HCEC 1CT (cell line): ENCODE measurements at places on chromosomes 13 and 19.

DNA sequence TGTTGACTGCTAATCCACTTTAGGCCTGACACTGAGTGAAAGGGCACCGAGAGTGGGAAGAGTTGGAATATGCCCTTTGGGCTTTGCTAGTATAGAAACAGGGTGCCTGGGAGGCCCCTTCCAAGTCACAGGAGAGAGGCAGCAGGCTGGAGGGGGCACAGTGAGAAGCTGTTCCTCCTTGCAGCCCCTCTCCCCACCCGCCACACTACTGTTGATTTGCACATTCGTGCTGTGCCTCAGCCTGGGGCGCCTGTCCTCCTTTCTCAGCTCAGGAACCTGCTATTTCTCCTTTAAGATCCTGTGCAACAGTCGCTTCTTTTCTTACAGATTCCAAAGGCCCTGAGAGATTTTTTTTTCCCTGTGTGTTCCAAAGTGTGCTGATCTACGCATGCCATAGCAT is 2.8 kb upstream of the B3GLCT start:
- DNase-seq: no peak

GRCh38 chr19:36172852-36173251 is 20.6 kb upstream of the COX7A1 start:
- DNase-seq: no peak

DNA sequence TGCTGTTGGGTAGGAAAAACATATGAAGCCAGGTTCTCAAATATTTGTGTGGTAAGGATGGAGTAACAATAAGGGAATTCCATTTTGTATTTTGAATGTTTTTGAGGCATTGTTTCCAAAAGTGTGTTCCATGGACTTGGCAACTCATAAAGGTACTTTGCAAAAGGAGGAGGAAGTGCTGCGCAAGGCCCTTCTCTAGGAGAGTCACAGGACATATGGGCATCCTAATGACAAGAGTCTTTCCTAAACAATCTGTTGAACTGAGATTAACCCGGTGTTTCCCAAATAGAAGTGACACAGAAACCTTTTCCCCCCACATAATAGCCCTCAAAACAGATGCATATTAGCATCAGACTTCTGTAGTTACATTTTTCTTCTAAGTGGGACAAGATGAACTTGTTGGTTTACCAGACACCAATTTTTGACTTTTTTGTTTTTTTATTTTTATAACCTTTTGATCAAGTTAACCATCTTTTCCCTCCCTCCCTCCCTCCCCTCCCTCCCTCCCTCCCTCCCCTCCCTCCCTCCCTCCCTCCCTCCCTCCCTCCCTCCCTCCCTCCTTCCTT is 209.3 kb downstream of the PCCA start:
- DNase-seq: no peak

- DNase-seq: no peak
Observed at GRCh38 chr19:55831846-55832245, at the start of gene NLRP11. Gene NLRP11 (minus strand): TSS chr19:55831999. CDS start chr19:55818174, 13,825 bp downstream.

DNA sequence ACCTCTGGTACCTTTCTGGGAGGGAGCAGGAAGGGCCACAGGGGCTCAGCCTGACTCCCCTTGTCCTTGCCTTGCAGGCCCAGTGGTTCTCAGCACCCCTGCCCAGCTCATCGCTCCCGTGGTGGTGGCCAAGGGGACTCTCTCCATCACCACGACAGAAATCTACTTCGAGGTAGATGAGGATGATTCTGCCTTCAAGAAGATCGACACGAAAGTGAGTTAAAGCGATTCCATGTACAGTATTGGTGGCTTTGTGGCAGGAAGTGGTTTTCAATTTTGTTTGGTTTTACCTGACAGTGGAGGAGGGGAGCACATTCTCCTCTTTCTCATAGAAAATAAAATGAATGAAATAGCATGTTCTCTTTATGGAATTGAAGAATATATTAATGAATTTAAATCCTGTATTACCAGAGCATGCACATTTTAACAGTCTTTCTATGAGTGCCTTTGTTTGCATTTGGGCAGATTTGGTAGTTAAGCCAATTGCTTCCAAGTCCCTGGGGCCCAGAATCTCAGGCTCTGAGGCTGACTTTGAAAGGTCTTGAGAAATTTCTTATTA is 4.1 kb downstream of the MAB21L1 start:
- no peak for DNase-seq

DNA sequence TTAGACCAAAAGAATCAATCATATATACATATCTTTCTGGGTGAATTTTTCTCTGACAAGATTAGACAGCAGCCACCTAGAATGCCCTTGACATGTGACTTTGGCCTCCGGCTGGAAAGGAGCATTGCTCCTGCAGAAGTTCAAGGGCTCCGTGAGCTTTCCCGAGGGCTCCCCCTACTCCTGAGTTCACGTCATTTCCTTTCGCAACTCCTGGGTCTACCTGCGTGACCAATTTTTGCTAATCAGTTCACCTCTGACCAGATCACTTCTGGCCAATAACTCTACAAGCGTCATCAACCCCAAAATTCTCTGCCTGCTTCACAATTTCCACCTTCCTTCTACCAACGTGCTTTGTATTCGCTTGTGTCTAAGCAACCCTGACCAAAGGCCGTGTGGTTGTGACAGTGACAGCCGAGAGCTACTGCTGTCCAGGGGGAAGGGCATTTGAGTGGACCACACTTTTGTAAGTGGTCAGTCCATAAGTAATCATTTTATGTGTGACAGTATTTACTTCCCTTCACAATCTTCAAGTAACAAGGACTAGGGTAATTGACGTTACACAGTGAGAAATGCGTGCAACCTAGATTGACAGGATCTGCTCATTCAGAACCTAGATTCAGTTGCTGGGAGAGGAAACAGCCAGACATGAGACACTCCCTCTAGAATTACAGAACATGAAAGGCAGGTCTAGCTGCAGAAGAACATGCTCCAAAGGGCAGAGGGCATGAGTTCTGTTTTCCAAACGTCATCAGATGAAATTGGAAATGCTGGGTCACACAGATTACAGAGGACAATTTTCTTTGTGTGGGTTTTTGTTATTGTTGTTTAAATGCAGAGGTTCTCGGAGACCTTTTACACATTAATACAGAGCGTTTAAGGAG is 145.9 kb upstream of the SPACA7 start:
- no peak for DNase-seq

- no peak for DNase-seq
Observed at GRCh38 chr19:53945441-53945840, 17.3 kb upstream of the CACNG8 start.

GRCh38 chr19:2982983-2983350 is 5.6 kb downstream of the TLE6 start:
- DNase-seq: peak; percentile 39

- no peak for DNase-seq
Observed at GRCh38 chr19:55169136-55169535, 2.7 kb upstream of the DNAAF3 start.

DNA sequence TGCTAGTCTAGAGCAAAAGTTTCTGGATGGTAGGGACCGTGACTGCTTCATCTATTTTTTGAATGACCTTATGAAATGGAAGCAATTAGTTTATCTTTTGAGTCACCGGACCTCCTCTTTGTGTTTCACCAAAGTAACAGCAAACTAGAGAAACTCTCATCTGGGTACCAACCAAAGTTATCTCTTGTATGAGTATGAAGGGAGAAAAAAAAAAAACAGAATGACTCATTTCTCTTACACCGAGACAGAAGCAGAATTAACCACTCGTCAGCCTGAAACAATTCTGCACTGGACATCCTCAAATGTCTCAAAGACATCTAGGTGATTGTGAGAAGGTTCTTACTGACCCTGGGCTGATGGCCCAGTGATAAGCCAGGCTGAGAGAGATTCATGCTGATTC is 18.3 kb downstream of the ZNF100 start:
- no peak for DNase-seq

GRCh38 chr19:44212866-44213346 is 574 bp downstream of the ZNF227 start:
- peak; percentile 42 for DNase-seq

DNA sequence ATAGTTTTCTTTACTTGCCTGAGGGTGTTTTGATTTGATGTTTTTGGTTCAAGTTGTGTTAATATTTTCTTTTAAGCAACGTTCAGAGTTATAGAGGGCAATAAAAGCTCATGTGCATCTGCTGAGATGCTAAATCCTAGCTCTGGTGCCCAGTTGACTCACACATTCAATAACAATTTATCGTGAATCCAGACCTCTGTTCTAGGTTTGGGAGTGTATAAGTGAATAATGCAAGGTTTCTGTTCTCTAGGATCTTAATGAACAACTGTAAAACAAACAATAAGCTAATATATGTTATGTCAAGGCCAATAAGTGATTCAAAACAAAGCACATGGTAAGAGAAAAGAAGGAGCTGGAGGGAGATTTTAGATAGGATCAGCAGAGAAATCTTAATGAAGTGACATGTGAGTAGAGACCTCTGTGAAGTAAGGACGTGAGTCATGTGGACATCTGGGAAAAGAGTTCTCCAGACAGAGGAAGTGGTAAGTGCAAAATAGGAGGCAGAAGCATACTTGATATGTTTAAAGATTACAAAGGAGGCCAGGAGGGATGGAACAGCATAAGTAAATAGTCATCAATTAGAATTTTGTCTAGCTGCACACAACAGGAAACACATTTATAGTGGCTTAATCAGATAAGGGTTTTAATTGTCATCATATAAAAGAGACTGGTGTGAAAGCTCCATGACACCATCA is 278.5 kb upstream of the HTR2A start:
- peak; percentile 91 for DNase-seq

- DNase-seq: peak; percentile 32
Observed at GRCh38 chr13:79780240-79780639, 299.3 kb downstream of the NDFIP2 start.

DNA sequence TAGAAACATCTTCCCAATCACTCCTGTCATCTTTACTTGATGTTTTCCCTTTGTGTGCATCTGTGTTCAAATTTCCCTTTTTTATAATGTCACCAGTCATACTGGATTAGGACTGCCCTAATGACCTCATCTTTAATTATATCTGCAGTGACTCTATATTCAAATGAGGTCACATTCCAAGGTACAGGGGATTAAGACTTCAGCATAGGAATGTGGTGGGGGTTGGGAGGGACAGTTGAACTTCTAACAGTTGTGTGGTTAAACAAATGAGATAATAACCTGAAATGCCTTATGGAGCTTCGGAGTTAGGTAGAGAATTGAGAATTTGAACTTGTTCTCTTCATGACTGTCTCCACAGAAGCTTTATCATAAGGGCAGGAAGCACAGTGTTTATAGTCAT is 23.0 kb downstream of the PAN3 start:
- DNase-seq: peak; percentile 42

DNA sequence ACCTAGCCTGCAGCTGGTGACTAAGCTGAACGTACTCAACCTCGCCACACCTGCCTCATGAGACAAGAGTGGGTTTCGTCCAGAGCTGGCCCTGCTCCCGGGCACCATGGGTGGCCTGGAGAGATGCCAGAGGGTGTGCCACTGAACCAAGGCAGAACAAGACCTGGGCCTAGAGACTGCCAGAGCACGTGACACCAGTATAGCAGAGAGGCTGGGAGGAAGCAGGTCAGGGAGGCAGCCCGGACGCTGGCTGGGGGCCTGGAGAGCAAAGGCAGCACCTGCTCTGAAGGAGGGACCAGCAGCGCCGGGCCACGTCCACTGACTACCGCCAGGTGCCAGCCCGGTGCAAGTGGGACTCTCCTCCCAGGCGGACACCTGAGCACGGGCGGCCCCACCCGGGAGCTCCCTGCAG is 7.3 kb upstream of the C13orf46 start:
- DNase-seq: no peak

- DNase-seq: no peak
Observed at GRCh38 chr19:4693078-4693350, 22.9 kb upstream of the MYDGF start.

DNA sequence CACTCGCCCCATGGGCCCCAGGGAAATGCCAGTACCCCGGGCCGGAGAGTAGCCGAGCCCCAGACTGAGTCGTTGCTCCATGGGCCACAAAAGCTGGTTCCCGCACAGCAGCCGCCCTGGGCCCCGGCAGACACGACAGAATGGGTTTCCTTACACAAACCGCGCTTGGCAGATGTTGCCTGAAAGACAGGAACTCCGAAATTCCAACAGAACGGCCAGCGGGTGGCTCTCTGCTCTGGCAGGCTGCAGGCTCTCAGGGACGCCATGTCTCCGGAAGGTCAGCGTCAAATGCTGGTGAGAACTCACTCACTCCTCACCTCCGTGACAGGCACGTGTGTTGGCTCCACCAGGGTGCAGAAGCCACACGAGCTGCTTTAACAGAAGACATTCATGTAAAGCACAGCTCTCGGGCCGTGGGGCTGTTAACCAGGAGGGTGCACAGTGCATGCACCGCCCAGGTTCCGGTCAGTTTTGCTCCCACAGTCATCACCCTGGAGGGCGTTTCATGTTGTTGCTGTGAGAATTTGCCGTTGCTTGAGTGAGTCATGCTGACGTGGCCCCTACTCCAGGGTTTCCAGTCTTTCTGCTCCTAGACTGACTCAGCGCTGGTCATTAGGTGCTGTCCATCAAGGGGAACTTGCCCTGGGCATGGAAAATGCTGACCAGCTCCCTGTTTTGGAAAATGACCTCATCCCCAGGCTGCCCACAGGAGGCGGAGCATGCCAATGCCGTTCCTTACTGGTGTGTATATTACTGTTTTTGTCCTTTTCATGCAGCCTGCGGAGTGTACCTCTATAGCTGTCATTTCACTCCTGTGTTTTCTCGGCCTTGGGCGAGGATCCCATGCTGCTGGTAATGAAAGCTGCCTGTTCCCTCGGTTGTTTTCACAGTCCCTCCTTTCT is 44.8 kb downstream of the ANKRD10 start:
- peak; percentile 100 for DNase-seq
